ENCODE measurements at places on chromosomes 6 and 20.

- DNase-seq, result no peak
Observed at GRCh38 chr6:83431545-83432155, 799 bp upstream of the ME1 start.

DNA sequence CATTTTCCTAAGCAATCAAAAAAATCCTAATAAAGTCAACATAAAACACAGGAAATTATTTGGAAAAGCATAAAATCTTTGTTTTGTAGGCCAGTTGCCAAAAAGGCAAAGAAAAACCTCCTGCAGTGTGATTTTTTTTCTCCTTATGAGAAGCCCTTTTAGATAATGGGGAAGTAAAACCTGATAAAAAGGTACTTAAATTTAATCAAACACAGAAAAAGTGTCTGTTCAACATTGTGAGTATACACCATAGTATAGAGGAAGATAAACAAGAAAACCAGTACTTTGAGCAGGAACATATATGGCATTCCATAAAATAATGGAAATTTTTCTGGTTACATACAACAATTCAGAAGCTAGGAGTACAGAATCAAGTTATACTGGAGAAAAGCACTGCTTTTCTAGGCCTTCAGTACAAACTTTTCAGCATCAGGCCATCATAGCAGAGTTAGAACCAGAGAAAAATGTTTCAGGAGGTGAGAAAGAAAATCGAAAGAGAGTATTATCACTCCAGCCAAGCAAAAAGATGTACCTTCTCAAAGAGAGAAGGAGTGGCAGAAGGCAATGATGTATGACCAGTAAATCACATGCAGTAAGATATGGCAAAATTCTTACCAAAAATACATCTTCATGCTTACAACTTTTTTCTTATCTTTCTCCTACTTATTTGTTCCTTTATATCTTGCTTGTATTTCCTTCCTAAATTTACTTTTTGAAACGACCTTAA lies 494.9 kb downstream of the KIF16B start:
- no peak for DNase-seq

DNA sequence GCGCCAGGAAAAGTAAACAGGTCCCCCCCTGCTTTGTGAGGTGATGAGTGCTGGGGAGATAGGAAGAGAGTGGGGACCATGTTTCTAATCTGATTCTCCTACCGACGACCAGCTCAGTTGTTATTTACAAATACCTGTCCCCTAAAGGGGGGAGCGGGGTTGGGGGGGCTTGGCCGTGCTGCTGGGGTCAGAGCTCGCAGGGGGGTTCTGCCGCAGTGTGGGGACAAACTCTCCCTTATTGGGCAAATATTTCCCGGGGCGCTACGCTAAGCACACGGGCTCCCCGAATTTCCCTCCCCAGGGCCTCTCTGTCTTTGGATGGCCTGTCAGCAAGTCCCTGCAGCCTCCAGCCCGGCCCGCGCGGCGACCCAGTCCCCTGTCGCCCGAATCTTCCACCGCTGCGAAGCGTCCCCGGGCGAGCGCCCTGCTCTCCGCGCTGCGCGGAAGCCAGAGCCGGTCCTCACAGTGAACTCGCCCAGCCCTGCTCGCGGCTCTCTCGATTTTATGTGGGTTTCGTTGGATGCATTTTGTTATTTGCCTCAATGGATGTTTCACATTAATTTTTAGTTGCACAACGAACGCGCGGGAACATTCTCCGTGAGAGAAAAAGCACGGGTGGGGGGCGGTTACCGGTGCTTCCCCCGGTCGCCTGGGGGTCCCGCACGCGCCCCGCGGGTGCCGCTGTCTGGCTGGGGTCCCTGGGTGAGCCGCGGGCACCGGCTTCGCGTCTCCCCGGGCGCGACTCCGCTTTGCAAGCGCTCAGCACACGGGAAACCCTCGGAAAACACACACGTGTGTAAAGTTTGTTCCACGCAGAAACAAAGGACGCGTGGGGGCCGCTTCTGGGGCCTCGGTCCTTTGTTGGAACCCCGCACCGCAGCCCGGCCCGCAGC lies 1.5 kb upstream of the STX16 start:
- DNase-seq, result peak; percentile 28

DNA sequence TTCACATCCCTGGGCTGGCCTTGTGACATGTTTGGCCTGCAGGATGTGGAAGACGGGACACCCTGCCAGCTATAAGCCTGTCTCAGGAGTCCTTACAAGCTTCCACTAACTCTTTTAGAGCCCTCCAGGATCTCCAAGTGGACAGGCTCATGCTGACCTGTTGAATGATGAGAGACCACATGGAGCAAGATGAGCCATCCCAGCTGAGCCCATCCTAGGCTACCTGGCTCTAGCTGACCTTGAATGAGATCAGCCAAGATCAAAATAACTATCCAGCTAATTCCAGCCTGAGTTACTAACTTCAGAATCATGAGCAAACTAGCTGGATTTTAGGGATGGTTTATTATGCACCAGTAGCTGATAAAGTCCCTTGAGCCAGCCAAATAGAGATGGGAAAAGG lies 169.5 kb downstream of the TFAP2C start:
- no peak for DNase-seq

- DNase-seq, result no peak
Observed at GRCh38 chr20:32463642-32464400, 105.7 kb downstream of the ASXL1 start.
